Germinal center (tissue), 1 donor: ENCODE measurements at places on chromosomes 3 and 15.

DNA sequence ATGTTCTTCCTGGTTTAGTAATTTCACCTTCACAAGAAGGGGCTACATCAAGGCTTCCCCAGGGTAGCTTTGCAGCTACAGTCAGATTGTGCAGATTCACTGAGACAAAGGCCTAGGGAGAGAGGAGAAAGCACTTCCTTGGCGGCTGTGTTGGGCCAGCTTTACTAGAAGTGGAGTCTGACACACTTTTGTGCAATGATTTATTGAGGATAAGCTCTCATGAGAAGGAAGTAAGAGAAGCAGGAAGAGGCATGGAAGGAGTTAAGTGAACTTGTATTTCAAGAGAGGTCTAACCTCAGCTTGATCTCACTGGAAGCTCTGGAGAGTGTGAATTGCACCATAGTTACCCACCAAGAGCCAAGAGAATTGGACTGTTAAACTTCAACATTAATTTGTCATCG is 78.9 kb downstream of the TGFBR2 start:
- no peak for DNase-seq

- DNase-seq: peak; percentile 56
Measured at GRCh38 chr3:32577581-32578556, 7.2 kb upstream of the DYNC1LI1 start.

DNA sequence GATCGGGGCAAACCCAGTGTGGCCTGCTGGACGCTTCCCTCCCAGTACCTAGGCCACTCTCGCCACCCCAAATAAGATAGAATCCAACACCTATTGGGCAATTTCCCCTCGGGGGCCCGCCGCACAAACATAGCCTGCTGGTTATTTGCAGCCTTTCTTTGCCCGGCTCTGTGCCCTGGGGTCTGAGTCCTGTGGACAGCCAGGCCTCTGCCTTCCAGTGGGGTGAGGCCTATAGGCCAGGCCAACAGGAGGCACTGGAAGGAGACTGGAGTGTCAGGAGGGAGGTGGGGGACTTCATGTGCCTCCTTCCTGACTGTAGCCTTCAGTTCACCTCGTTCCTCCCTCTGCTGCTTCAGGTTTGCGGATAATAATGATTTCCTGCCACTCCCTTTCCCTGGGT is 47.4 kb upstream of the LDHAL6B start:
- no peak for DNase-seq

- DNase-seq: no peak
Measured at GRCh38 chr3:166455744-166456143, 618.5 kb upstream of the BCHE start.

GRCh38 chr3:46564190-46565021 is 1.7 kb downstream of the LRRC2 start:
- DNase-seq: no peak

- DNase-seq: no peak
Measured at GRCh38 chr3:176046703-176047102, 1150.6 kb downstream of the TBL1XR1 start.

- no peak for DNase-seq
Measured at GRCh38 chr3:52834871-52835501, at the start of gene MUSTN1. Gene MUSTN1 (minus strand): TSS chr3:52835019. CDS start chr3:52834948, 71 bp downstream.

DNA sequence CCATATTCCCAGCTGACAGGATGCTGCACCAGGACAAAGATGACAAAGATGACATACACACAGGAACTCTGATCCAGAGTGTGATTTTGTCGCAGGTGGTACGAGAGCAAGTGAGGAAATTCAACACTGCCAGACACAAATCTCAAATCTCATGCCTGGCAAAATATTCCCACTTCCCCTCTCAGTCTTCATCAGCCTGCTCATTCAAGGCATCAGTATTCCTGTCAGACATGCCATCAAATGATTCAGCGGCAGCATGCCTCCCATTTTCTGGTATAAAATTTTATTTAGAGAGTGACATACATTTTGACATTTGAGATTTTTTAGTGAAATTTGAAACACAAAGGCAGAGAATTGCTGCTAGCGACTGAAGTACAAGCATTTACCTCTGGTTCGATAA is 228.1 kb upstream of the LMCD1 start:
- DNase-seq: no peak

DNA sequence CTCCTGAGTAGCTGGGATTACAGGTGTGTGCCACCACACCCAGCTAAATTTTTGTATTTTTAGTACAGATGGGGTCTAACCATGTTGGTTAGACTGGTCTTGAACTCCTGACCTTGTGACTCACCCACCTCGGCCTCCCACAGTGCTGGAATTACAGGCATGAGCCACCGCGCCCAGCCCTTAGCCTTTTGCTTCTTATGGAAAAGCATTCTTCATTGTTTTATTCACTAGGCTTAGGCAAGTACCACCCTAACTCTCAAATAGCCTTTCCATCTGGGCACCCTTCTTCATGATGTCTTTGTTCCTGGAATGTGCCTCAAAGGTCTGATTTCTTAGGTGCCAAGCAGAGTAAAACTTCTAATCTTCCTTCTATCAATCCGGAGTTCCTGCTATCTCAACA is 641.8 kb downstream of the FHIT start:
- no peak for DNase-seq

DNA sequence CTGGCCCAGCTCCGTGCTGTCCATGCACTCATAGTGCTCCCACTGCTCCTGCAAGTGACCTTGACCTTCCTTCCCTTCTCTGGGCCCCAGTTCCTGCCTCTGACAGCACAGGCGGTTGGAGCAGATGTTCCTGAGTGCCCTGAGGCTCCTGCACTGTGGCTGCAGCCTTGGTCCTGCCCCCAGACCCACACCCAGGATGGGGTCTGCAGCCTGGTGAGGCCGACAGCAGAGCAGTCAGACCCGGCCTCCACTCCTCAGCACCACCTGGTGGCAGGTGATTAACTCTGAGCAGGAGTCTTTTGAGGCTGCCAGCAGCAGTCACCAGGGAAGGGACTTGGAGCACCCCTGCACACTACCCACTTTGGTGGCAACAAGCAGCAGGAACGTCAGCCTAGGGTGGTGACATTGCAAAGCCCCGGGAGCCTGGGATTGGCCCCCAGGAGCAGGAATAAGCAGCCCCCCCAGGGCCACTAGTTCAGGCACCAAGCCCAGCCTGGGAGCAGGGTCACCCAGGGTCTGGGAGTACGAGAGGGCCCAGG is 64.6 kb downstream of the CYP11A1 start:
- DNase-seq: peak; percentile 48
